ENCODE measurements at places on chromosomes 7 and 10. TPM values are rescaled to one million over a fixed set of nuclear protein-coding genes. Genes with fewer than 3 reads are reported as not detected.
A peak's percentile ranks its signal among the peaks of the same experiment; 100 is the strongest.

The PDE6C gene
- total RNA-seq = not detected

The PRF1 gene
- 2,133 TPM for total RNA-seq

The IFIT1B gene
- not detected for total RNA-seq

The ITPRID1 gene
- total RNA-seq = not detected

The FKBP6 gene
- not detected for total RNA-seq

The NPFFR1 gene
- total RNA-seq = 0.05 TPM

The GOLGA7B gene
- 4.6 TPM for total RNA-seq

The FAM25A gene
- not detected for total RNA-seq

The BCCIP gene
- total RNA-seq = 48.2 TPM

The SPAM1 gene
- total RNA-seq = not detected

The POLR2J2 gene
- total RNA-seq = 63.8 TPM

The MSS51 gene
- 3.1 TPM for total RNA-seq

DNA sequence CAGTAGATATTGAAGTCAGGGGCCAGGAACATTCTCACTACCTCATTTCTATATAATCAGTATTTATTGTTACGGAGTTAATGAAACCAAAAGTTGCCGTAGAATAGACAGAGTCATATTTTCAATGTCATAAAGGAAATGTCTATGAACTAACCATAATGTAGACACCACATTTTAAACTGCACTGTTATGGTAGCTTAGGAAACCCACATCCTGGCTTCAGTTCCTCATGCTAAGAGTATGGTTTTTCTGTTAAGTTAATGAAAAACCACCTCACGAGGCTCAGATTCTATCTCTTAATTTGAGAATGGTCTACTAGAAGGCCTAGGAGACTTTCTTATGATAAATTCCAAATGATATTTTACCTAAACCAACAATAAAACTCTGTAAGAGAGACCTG is 166.5 kb downstream of the TMEM26 start:
- no peak overlapping the region for H3K4me3 ChIP-seq
- DNase-seq = no peak
- H3K36me3 ChIP-seq = no peaks in the 10 kb centered on the region
- H3K27me3 ChIP-seq = no peaks in the 10 kb centered on the region
- peak overlapping the region; percentile 44 for H3K27ac ChIP-seq
- peaks cover 4% of the 10 kb centered on the region for H3K4me1 ChIP-seq

- no peaks in the 10 kb centered on the region for H3K4me1 ChIP-seq
- H3K27ac ChIP-seq = no peak overlapping the region
- H3K36me3 ChIP-seq = no peaks in the 10 kb centered on the region
- DNase-seq = no peak
- H3K27me3 ChIP-seq = no peaks in the 10 kb centered on the region
These were observed 197.1 kb downstream of the ADAM12 start for GRCh38 chr10:126191192-126191591.

DNA sequence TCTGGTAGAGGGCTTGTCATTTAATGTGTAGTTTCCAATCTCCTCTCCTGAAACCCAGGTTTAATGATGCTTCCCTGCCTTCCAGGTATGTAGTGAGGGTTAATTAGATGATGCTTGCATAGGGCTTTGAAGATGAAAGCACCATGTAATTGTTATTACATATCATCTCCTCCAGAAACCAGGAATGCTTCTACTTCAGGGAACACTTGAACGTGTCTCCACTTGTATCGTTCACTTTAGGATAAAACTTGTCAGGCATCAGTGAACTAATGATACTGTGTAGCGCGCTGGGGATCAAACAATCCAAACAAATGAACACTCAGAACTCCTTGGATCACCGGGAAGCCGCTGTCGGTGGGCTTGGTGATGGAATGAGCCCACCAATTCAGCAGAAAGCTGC is 260.9 kb upstream of the FZD8 start:
- no peaks in the 10 kb centered on the region for H3K4me1 ChIP-seq
- no peaks in the 10 kb centered on the region for H3K36me3 ChIP-seq
- no peak overlapping the region for H3K27ac ChIP-seq
- DNase-seq = no peak

DNA sequence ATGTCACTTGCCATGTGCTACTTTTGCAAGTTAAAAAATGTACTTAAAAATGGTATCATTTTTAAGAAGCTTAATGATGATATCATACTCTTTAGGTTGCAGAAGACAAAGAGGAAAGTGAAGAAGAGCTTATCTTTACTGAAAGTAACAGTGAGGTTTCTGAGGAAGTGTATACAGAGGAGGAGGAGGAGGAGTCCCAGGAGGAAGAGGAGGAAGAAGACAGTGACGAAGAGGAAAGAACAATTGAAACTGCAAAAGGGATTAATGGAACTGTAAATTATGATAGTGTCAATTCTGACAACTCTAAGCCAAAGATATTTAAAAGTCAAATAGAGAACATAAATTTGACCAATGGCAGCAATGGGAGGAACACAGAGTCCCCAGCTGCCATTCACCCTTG is 6.1 kb downstream of the LMOD2 start:
- H3K27me3 ChIP-seq = no peaks in the 10 kb centered on the region
- DNase-seq = no peak
- no peaks in the 10 kb centered on the region for H3K36me3 ChIP-seq
- H3K4me3 ChIP-seq = no peak overlapping the region
- no peaks in the 10 kb centered on the region for H3K4me1 ChIP-seq

GRCh38 chr7:68524126-68524525 is 1074.1 kb upstream of the AUTS2 start:
- H3K27ac ChIP-seq = no peak overlapping the region
- H3K27me3 ChIP-seq = no peaks in the 10 kb centered on the region
- no peak overlapping the region for H3K4me3 ChIP-seq
- H3K36me3 ChIP-seq = no peaks in the 10 kb centered on the region
- no peak for DNase-seq

GRCh38 chr7:104976966-104977636 is 36.9 kb upstream of the KMT2E start:
- H3K27me3 ChIP-seq = no peaks in the 10 kb centered on the region
- no peak overlapping the region for H3K27ac ChIP-seq
- H3K4me3 ChIP-seq = no peak overlapping the region
- DNase-seq = no peak
- no peaks in the 10 kb centered on the region for H3K4me1 ChIP-seq

GRCh38 chr10:88500656-88501055 is 82.5 kb downstream of the RNLS start:
- no peak overlapping the region for H3K27ac ChIP-seq
- DNase-seq = no peak
- no peaks in the 10 kb centered on the region for H3K27me3 ChIP-seq

DNA sequence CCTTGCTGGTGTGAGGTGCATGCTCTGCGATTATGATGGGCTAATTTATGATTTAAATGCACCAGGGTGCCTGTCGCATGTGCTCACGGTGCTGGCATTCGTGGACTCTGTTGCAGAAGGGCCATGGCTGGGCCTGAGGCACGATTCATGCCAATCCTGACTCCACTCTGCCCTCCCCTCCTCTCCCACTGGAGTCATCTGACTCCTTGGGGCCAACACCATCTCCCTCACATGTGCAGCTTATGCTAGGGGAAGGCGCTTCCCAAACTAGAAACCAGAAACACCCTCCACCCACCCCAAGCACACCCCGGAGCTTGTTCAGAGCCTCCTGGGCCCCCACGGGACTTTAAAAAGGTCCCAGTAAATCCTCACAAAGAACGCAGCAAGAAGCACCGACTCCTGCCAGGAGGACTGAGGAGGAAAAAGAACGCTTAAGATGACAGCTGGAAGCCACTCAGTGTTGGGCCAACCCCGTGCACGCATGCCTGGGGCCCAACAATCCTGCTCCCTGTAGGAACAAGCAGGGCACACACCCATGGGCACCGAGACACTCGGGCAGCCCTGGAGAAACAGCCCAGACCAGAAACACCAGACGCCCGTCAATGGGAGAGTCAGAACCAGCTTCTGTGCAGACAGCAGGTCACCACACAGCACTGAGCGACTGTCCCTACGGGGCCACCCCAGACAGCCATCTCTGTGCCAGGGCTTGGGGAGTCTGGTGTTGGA is 14.1 kb downstream of the BRI3 start:
- DNase-seq = no peak
- no peak overlapping the region for H3K27ac ChIP-seq
- H3K27me3 ChIP-seq = no peaks in the 10 kb centered on the region
- peaks cover 5% of the 10 kb centered on the region for H3K36me3 ChIP-seq
- H3K4me1 ChIP-seq = no peaks in the 10 kb centered on the region

DNA sequence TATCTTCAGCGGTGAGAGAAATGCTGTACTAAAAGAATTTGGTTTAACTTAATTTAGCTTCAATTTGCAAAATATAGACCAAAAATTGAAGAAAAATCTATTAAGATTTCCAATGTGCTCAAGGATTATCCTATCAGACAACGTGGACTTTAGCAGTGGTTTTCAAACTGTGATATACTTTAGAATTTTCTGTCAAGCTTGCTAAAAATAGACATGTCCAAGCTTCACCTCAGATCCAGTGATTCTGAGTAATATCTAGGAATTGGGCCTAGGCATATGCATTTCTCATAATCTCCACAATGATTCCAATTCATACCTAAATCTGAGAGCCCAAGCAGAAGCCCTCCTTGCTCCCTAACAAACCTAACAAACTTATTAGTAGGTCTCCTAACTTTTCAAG is 3.4 kb downstream of the WASL start:
- no peak for DNase-seq
- no peaks in the 10 kb centered on the region for H3K36me3 ChIP-seq
- no peak overlapping the region for H3K27ac ChIP-seq

DNA sequence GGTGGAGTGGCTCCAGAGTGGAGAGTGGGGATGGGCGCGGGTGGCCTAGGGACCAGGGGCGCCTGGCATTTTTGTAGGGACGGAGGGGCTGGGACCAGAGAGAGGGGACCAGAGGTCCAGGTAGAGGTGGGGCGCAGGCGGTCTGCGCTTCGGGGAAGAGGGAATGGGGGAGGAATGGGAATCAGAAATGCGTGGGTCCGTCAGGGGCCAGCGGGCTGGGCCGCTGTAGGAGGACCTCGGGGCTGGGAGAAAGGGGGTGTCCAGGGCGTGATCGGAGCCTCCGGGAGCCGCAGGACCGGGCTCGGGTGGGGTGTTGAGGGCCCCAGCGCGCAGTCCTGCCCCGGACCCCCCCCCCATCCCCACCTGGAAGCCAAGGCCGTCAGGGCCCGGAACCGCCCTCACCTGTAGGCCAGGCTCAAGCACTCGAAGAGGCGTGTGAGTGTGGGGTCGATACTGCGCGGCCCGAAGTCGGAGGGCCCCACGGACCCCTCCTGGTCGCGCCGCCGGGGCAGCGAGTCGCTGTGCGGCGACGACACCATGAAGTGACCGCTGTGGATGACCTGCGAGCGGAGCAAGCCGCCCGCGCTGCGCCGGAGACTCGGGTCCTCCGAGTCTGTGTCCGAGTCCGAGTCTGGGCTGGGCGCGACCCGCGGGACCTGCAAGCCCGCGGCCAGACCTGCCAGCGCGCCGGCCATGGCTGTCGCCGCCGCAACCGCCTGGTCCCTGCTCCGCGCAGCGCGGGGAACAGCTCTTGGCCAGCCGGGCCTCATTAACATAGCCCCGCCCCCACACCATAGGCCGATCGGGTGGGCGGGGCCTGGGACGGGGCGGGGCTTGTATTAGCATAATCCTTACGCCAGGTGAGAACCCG is at the start of gene MLXIPL:
TSS of gene MLXIPL (minus strand) at position 725 of the 871 bp plus-strand sequence. CDS start at position 695, 30 bp downstream.
- H3K4me1 ChIP-seq = peaks cover 16% of the 10 kb centered on the region
- no peak within 1 kb of the TSS for H3K27ac ChIP-seq
- H3K27me3 ChIP-seq = peaks cover 27% of the 10 kb centered on the region
- no peak within 1 kb of the TSS for H3K4me3 ChIP-seq

DNA sequence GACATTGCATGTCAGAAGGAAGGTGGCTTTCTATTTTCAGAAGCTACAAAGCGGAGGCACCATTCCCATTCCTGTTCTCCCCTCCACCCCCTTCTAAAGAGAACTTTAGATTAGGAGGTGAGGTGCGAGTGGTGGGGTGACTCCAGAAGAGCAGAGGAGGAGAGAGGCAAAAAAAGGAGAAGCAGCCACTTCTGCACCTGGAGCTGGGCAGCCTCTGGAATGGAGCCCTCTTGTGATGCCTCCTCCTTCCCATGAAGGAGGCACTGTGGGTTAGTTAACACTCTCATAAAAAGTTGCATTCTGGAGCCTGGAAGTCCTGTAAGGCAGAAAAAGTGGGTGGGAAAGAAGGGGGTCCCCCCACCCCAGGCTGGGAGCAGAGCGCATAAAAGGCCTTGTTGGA is 4.8 kb downstream of the PTF1A start:
- no peaks in the 10 kb centered on the region for H3K36me3 ChIP-seq
- no peaks in the 10 kb centered on the region for H3K4me1 ChIP-seq
- H3K4me3 ChIP-seq = no peak overlapping the region
- DNase-seq = no peak
- peaks cover 34% of the 10 kb centered on the region for H3K27me3 ChIP-seq

DNA sequence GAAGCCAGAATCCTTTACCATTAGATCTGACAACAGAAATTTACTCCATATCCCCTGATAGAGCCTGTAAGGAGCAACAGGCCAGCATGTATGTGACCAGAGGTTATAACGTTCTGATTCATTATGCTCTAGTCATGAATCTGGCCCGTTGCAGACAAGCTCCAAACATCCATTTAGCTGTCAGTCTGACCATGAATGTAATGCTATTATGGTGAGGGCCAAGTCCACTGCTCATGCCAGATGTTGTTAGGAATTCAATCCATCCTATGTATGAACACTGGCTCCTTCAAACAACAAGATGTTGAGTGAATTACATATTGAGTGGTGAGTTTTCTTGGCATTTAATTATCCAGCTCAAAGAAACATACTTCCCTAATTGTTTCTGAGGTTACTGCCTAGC is 610.1 kb upstream of the ANKRD30A start:
- no peak for DNase-seq
- H3K4me1 ChIP-seq = no peaks in the 10 kb centered on the region
- H3K27ac ChIP-seq = no peak overlapping the region
- H3K4me3 ChIP-seq = no peak overlapping the region
- no peaks in the 10 kb centered on the region for H3K27me3 ChIP-seq
- H3K36me3 ChIP-seq = no peaks in the 10 kb centered on the region

GRCh38 chr7:129599174-129599573 is 12.3 kb upstream of the NRF1 start:
- no peaks in the 10 kb centered on the region for H3K27me3 ChIP-seq
- no peak for DNase-seq
- H3K36me3 ChIP-seq = no peaks in the 10 kb centered on the region
- no peak overlapping the region for H3K4me3 ChIP-seq
- H3K27ac ChIP-seq = no peak overlapping the region

GRCh38 chr10:63627396-63627795 is 106.2 kb downstream of the REEP3 start:
- H3K27ac ChIP-seq = no peak overlapping the region
- no peak overlapping the region for H3K4me3 ChIP-seq
- no peaks in the 10 kb centered on the region for H3K36me3 ChIP-seq
- no peaks in the 10 kb centered on the region for H3K27me3 ChIP-seq

DNA sequence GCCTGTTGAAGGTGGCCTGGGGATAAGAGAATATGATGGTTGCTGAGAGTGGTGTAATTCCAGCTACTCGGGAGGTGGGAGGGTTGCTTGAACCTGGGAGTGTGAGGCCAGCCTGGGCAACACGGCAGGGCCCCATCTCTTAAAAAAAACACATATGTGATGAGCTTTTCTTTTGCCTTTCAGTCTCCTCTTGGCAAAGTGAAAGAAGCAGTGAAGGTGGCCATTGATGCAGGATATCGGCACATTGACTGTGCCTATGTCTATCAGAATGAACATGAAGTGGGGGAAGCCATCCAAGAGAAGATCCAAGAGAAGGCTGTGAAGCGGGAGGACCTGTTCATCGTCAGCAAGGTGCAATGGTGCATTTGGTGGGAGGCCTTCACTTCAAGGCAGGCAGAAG is 3.1 kb downstream of the AKR1B10 start:
- no peaks in the 10 kb centered on the region for H3K27me3 ChIP-seq
- H3K36me3 ChIP-seq = no peaks in the 10 kb centered on the region

- H3K4me1 ChIP-seq = peaks cover 4% of the 10 kb centered on the region
- H3K27me3 ChIP-seq = no peaks in the 10 kb centered on the region
- no peak for DNase-seq
- H3K27ac ChIP-seq = no peak overlapping the region
- no peaks in the 10 kb centered on the region for H3K36me3 ChIP-seq
These were observed 304.7 kb upstream of the AOAH start for GRCh38 chr7:37028909-37029440.
